ENCODE measurements at places on chromosomes 4 and X.

DNA sequence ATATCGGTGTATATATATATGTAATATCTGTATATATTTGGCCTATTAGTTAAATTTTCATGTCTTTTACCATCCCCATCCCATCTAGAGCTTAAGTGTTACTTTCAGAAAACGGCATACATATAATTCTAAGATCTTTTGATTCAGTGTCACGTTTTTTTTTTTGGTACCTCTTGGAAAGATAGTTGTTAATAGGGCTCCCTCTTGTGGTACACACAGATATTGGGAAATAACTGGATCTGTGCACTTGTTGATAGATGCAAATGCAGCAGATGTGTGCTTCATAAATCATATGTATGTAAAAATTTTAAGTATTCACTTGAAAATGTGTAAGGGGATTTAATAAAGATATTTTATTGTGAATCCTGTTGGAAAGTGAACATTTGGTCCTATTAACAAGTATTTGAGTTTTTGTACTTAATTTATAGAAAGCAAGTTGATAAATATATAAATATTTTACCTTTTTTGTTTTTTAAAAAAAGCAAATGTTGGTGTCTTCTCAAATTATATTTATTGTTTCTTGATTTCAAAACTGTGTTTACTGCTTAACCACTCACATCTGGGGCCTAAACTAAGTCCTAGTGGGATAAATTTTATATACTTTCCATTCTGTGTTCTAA is 74.7 kb downstream of the PAQR3 start:
- DNase-seq, result no peak

DNA sequence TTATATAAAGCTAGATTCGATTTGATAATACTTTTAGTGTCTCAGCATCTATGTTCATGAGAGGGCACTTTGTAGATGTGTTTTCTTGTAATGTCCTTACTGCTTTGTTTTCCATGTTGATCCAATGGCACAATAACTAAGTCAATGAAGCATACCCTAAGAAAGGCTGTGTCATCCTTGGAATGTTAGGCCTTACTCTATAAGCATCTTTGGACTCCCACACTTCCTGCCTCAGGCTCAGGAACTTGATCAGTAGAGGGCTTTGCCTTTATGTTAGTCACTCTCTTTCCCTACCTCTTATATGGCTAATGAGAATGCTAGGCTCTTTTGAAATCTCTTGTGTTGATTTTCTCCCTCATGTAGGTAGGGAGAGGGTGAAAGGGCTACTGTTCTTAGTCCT is 33.2 kb upstream of the EDA2R start:
- DNase-seq, result no peak

GRCh38 chr4:127732623-127733328 is 2.6 kb downstream of the SLC25A31 start:
- no peak for DNase-seq

- DNase-seq, result no peak
Observed at GRCh38 chr4:142719854-142720541, 126.1 kb downstream of the INPP4B start.

GRCh38 chr4:36502350-36502749 is 220.9 kb downstream of the DTHD1 start:
- no peak for DNase-seq
